Stimulated activated CD8-positive, alpha-beta memory T cell treated with anti-CD3 and anti-CD28 coated beads, Interleukin-7, amount 100 ng/mL, for 48 hours (primary cell): ENCODE measurements at places on chromosomes 12 and 14.

- peak; percentile 41 for DNase-seq
Measured at GRCh38 chr14:102088012-102088792, 1.4 kb upstream of the HSP90AA1 start.

DNA sequence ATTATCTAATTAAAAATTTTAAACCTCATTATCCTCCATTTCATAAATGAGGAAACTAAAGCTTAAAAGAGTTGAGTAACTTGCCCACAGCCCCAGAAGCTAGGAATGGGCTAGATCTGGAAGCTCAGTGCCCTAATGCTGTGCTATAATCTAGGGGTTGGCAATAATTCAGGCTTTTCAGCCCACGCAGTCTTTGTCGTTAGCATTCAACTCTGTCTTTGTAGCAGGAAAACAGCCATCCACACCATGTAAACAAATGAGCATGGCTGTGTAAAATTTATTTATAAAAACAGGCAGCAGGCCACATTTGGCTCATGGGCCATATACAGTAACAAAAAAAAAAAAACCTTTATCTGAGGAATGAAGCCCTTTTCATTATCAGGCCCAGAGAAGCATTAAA is 92.4 kb upstream of the OVCH1 start:
- no peak for DNase-seq

DNA sequence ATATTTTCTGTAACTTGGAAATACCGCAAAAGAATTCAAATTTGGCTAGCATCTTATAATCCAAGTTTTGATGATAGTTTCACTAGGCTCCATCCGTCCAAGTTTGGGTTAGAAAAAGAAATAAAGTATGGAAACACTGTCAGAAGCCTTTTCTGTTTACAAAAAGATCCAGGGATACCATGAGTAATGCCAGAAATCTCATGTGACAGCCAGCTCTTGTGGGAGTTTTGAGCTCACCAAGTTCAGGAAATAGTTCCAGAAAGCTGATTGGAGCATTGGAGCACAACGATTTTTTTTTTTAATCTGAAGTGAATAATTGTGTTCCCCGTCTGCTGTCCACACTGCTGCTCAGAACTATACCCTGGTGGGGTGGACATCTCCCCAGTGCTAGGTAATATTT is 229.7 kb upstream of the NPAS3 start:
- no peak for DNase-seq

- no peak for DNase-seq
Measured at GRCh38 chr12:52682381-52682660, 2.1 kb upstream of the KRT1 start.
